Skin of body (tissue), 3 donors: ENCODE measurements at places on chromosomes 3 and 15. TPM values are rescaled to one million over a fixed set of nuclear protein-coding genes. Genes with fewer than 3 reads are reported as not detected.
A peak's percentile ranks its signal among the peaks of the same experiment; 100 is the strongest.

DNA sequence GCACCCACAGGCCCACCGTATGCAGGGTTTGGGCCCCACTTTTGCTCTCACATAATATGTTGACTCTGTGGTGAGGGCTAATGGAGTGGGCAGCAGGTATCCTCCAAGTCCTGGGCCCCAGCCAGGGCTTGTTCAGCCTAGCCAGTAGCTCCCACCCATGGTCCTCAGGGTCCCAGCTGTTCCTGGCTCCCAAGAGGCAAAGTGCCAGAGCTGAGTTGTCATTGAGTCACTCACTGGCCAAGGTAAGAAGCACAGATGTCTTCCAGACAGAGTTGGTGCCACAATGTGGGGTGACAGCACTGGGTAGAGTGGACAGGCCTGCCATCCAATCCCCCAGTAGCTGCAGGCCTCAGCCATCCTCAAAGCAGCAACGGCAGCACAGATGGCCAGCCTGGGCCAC, 4.3 kb downstream of the SHF start:
- no peak for DNase-seq

GRCh38 chr3:160106905-160107861, 118.0 kb upstream of the C3orf80 start:
- no peak for DNase-seq

DNA sequence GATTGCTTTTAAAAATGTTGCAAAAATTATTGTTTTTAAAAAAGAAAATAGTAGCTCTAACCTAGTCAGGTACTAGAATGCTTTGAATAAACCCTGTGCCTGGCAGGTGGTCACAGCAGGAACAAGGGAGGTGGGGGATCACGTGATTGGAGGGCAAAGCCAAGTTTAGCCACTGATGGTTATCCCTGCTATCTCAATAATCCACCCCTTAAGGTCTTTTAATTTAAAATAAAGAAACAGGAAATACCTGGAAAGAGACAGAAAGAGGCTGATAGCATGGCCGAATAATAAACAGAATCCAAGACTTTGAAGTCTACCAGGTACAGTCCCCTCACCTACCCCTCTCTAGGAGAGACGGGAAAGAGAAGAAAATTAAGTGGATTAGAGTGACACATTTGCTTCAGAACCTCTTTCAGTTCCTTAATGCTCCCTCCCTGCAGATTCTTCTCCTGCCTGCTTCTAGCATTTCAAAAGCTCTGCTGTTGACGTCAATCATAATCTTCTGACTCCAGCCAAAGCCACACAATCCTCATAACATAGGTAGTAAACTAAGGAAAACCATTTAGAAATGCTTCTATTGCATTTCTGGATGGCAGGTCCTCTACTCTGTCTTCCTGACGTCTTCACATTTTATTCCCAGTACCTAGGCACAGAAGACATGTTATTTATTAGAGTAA, 303.4 kb upstream of the MME start:
- no peak for DNase-seq

- no peak for DNase-seq
These were observed 36.2 kb upstream of the AADACL2 start for GRCh38 chr3:151697496-151697895.

GRCh38 chr3:20323307-20323927, 137.4 kb upstream of the SGO1 start:
- DNase-seq = no peak

GRCh38 chr15:36807134-36807764, 227.8 kb downstream of the CDIN1 start:
- DNase-seq = no peak

DNA sequence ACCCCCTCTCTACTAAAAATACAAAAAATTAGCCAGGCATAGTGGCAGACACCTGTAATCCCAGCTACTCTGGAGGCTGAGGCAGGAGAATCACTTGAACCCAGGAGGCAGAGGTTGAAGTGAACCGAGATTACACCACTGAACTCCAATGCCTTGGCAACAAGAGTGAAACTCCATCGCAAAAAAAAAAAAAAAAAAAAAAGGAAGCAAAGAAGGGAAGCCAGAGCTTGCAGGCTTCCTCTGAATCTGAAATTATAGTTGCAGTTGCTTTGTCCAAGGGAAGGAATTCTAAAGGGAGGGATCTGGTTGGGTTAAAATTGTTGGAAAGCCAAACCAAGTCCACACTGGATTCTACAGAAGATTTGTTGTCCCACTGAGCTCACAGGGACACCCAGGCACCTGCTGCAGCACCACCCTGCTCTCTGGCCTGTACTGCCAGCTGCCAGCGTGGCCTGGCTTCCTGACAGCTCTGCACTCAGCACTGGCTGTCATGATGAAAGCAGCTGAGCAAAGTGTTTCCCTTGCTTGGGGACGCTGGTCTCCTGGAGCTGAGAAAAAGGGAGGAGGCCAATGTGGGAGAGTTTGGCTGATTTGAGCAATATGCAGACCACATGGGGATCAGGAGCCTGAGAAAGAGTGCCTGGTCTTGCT, 88.8 kb upstream of the HES1 start:
- DNase-seq = peak; percentile 76

GRCh38 chr3:41888368-41889076, 73.4 kb downstream of the ULK4 start:
- DNase-seq = no peak

- DNase-seq = no peak
These were observed 183.7 kb upstream of the LRRN1 start for GRCh38 chr3:3615533-3615932.

GRCh38 chr15:49649987-49650386, 29.1 kb downstream of the DTWD1 start:
- DNase-seq = no peak

Gene IL17RD
- total RNA-seq = 18.3 TPM

Gene GP5
- 0.39 TPM for total RNA-seq
